ENCODE measurements at places on chromosomes 6 and 20.

DNA sequence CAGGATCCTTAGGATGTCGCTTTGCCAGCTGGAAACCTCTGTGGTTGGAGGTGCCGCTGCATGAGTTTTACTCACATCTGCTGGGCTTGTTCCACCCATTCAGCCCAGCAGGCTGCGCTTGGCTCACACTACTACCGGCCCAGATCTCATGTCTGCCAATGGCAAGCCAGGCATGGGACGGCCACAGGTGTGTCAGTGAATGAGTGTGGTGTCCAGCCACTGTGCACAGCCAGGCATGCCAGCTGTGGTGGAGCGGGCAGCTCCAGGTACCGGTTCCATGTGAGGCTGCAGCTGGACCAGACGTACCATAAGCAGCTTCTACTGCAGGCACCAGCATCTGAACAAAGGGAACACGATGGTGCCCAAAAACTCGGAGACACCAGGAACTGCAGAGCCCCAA is 33.1 kb upstream of the ASF1A start:
- no peak for DNase-seq

- DNase-seq, result no peak
Measured at GRCh38 chr6:84333842-84334241, 106.4 kb upstream of the CEP162 start.

DNA sequence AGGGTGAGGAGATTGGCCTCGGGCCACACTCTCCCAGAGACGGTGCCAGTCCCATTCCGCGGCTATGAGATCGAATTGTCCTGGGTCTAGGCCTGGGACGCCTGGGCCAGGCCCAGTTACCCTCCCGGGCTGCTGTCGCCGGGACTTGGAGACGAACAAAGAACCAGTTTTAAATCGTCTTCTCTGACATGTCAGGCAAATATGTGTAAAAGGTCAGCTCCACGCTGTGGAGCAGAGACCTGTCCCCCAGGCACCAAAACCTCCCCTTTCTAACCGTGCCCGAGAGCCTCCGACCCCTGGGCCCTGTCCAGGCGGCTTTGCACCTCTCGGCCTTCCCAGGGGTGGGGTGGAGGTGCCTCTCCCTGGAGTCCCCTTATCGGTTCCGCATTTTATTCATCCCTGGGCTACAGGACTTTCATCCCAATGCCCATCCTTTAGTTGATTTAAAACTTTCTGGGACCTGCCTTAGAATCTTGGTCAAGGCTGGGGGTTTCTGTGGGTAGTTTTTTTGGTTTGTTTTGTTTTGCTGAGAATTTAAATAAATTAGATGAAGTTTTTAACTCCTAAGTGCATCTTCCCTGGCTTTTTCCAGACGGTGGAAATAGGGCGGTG is 5.8 kb upstream of the TFAP2A start:
- DNase-seq, result no peak

DNA sequence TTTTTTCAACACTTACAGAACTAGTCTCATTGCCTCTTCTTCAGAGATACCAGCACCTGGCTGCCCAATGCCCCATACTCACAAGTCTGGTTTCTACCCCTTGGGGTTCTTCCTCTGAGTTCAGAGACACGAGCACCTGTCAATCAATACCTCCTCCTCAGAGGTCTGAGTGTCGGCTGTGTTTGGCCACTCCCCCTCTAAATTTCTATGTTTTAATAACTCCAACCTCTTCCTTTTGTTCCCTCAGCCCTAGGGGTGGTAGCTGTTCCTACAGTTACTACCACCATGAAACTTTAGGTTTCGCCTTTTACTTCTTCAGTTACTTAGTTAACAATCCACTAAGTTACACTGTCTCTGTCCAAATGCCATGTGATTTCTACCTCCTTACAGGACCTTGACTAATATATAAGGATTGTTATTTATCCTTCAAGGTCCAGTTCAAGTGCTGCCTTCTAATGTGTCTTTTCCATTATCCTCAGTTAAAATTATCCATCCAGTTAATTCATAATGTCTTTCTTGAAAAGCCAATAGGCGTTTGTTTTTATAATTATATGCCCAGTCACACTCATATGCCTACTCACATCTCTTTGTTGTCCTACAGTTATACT is 14.6 kb upstream of the PHF20 start:
- DNase-seq, result no peak

GRCh38 chr6:132365281-132365907 is 35.9 kb downstream of the MOXD1 start:
- DNase-seq, result no peak
